ENCODE measurements at places on chromosomes 2 and 18.

GRCh38 chr2:233793465-233794127, 15.5 kb downstream of the MROH2A start:
- no peak for DNase-seq

DNA sequence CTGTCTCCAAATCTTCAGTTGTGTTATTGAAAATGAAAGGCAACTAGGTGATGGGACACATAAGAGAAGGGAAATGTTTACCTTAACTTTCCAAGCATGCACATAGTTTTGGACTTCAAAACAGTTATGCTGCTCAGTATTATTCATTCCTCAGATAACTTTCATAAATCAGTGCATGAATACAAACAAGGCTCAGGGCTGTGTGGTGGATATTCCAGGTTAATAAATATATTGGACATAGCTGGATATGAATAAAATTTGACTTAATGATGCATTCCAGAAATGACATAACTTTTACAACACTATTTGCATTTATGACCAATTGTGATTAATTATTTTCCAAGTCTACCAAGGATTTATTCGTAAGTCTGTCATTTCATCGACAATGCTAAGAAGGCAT, 301.2 kb upstream of the ZNF804A start:
- DNase-seq = no peak

DNA sequence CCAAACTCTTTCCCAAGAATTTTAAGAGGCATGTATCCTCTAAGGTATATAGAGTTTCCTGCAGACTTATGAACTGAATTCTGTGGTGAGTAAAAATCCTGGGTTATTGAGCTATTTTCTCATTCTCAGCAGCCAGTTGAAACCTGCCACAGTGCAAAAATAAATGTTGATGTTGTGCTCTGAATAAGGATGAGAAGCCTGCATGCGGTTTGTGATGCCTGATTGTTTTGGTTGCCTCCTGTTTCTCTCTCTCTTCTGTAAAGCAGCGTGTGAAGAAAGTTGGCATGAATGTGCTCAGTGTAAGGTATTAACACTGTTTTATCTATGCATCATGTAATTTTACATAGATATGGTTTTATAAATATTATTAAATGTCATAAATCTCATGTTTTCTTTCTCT, 452.6 kb downstream of the CDH2 start:
- no peak for DNase-seq

GRCh38 chr18:55439056-55439455, 148.9 kb downstream of the TCF4 start:
- no peak for DNase-seq

DNA sequence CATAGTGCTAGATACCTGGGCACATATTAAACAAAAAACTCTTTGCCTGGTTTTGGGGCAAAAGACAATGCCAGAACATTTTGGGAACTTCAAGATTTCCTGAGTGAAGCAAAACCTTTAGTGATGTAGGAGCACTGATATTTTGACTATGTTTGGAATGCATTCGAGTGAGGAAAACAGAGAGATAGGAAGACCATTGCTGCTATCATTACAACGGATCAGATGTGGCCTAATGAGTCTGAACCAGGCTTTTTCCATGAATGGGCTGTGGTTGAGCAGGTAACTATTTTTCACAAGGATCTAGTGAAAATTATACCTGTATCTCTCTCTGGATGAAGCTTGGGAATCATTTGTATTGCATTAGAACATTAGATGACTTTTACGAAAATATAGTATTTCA, 562.2 kb downstream of the DCC start:
- no peak for DNase-seq

DNA sequence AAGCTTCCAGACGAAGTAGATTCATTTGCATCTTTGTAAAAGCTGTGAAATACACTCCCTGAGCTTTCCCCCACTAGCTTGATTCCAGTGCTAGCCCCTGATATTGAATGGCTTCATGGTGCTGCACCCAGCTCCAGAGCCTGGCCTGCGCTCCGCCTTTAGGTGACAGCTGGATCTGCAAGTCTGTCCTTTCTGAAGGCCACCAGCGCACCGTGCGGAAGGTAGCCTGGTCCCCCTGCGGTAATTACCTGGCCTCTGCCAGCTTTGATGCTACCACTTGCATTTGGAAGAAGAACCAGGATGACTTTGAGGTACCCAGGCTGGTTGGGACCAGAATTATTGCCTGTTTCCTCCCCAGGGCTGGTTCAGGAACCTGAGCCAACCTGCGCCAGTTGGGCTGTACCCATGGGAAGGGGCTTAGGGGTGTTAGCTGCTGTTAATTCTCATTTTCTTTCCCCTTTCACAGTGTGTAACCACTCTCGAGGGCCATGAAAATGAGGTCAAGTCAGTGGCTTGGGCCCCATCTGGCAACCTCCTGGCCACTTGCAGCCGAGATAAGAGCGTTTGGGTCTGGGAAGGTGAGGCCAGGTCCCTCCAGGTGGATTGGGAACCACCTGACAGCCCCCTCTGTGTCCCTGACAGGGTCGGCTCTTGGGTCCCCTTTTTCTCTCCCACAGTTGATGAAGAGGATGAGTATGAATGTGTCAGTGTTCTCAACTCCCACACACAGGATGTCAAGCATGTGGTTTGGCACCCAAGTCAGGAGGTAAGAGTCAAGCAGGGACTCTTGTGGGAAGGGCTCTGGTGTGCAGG, 1.3 kb downstream of the CIAO1 start:
- peak; percentile 62 for DNase-seq

DNA sequence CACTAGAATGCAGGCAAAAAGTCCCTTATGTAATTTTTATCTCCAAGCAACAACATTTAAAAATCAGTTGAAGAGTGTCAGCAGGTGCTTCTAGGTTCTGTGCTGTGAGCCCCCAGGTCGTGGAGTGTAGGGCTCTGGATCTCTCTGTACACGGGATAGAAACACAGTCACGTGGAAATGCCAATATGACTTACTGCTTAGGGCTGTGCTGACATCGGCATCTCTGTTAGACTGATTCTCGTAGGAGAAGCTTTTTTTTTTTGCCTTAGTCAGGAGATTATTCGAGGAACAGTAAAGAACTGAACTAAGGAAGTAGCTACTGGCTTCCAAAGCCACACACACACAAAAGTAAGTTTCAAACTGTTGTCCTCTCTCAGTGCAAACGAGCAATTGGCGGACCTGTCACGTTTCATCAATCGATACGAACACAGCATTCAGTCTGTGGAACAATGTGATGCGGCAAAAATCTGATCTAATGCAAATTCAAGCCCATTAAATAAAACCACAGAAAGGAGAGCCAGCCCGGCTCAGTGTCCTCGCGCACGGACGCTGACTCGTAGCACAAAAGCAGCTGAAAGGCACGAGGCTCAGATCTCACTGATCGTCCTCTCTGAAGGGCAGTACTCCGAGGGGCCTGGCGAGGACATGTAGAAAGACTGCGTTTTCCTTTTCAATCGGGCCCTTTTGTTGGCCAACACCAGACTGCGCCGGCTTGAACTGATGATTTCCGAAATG, 41.5 kb downstream of the PRELID3A start:
- DNase-seq = no peak

GRCh38 chr2:3738454-3738853, 35.1 kb downstream of the DCDC2C start:
- DNase-seq = peak; percentile 42

DNA sequence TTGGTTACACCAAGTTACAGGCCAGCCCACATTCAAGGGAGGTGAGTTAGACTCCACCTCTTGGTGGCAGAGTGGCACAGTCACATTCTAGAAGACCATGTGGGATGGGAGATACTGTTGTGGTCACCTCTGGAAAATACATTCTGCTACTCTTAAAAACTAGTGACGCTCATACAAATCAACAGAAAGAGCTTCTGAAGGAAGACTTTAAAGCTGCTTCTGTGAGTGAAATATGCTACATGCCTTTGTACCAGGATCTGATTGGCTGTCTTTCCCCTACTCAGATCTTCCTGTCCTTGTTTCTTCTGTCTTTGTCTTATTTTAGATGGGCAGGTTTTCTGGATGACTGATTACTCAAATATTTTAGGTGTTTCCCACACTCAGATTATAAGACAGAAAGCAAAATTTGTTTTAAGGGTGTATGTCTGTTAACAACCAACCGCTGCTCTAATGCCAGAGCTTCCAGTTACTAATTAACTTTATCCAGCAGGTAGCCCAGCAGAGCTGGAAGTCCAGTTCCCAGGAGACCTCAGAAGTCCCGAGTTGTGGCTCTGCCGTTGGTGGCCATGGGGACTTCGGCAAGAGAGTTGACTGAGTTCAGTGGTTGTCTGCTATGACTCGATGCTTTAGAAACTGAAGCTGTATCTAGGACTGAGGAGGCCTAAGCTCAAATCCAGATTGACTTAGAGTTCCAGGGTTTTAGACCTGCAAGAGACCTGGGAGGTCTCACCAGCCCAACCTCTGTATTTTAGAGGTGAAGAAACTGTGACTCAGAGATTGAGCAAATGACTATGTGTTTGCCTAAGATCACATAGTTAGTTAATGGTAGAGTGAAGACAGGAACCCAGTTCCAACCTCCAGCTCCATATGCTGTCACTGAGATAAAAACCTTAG, 7.4 kb downstream of the IL1R2 start:
- DNase-seq = no peak

DNA sequence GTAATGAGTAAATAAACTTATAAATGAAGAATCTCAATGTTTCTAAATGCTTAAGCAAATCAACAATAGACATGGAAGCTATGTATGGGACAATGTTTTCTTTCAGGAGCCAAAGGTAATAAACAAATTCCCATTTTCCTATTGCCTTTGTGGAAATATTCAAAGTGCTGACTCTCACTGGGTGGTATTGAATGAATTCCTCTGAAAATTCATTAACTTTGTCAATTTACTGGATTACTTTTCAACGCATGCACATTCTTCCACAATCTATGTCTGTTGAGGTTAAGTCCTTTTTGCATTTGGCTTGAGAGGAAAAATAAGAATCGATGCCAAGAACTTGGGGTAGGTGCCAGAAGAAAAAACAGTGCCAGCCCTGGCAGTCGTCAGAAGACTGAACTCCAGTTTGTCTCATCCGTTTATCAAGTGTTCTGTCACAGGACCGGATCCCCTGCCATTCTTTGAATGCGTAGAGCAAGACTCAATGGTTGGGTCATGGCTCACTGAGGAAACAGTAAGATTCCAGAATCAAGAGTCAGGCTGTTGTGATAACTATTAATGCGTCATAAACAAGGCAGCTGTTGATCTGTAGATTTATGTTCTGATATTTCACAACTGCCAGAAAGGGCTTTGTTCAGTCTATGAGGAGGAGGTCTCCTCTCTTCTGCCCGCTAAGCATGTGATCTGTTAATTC, 133.3 kb downstream of the GFPT1 start:
- DNase-seq = no peak

GRCh38 chr2:160492401-160493226, 993 bp downstream of the RBMS1 start:
- DNase-seq = peak; percentile 69

- DNase-seq = no peak
Observed at GRCh38 chr2:186328838-186329237, 157.2 kb upstream of the ZC3H15 start.

DNA sequence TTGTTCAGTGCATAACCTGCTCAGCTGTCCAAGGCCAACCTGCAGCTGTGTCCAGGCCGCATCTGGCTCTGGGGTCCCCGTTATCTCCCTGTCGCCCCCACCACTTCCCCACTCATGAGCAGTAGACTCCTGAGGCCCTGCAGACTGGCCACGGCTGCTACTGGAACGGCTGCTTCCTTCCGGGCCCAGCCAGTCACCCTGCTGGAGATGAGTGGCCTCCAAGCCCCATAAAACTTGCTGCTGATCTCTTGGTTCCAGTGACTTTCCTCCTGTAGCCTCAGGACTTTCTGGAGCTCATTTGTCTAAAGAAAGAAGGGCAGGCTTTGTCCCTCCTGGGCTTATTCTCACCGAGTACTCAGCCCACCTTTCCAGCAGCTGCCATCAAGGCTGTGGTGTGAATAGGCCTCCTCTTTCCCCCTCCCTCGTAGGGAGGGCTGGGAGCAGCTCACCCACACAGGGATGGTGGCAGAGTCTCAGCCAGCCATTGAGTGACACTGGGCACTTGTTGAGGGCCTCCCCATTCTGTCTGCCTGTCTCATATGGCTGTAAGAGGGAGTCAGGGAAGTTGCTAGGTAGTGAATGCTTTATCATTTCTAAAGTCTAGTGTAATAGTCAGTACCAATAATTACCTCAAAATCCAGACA, 257.3 kb downstream of the MYCN start:
- no peak for DNase-seq
